Heart right ventricle (tissue), 16 donors: ENCODE measurements at places on chromosomes 12 and 14.

DNA sequence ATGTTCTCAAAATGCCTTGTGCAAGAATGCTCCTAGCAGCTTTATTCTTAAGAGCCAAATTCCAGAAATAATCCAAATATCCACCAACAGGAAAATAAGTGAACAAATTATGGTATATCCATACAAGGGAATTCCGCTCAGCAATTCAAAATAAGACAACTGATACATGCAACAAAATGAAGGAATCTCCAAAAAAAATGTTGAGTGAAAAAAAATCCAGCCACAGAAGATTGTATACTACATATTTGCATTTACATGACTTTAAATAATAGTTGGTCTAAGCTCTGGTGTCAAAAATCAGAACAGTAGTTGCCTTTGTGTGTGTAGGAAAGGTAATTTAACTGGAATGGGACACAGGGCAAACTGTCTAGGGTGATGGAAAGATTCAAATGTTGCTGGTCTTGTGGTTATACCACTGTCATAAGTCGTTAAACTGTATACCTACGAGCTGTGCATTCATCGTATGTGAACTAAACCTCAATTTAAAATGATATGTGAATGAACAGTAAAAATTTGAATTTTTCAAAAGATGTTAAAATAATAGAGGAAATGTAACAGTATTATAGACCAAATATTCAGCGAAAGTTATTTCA is 3.2 kb downstream of the CD69 start:
- no peak for DNase-seq

DNA sequence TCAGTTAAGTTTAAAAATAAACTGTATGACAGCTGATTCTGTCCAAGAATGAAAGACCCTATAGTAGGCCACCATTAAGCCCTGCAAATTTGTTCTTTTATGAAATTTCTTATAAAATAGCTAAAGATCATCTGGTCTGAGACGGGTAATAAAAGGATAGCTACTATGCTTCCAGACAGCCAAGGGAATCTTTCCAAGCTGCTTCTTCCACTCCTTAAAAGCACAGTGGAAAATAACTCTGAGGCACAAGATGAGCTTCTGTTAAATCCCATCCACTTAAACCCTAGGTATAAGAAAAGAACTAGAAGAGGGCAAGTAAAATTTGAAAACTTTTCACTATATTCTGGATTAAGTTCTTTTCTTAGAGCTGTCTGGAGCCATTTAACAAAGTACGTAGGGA is 194.3 kb downstream of the CAPZA3 start:
- no peak for DNase-seq

DNA sequence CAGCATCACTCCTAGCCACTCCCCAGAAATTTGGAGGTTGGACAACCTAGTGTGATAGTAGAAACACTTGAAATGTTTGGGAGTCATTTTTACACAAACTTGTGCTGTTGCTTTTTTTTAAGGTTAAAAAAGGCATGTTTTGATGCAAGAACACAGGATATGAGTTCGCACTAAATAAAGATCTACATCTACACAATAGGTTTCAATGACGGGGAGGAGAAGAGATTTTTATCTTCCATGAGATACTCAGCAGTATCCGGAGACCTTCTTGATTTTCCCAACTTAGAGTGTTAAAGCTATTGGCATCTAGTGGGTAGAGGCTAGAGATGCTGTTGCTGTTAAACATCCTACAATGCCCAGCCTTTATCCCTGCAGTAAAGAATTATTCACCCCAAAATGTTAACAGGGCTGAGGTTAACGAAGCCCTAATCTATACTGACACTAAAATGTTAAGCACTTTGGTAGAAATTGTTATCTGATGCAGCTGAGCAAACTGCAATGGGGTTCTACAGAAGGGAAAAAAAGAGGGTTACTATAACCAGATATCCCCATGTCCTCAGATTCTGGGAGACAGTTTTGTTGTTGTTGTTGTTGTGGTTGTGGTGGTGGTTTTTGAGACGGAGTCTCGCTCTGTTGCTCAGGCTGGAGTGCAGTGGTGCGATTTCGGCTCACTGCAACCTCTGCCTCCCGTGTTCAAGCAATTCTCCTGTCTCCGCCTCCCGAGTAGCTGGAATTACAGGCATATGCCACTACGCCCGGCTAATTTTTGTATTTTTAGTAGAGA is 14.0 kb upstream of the PCNX1 start:
- DNase-seq, result no peak

DNA sequence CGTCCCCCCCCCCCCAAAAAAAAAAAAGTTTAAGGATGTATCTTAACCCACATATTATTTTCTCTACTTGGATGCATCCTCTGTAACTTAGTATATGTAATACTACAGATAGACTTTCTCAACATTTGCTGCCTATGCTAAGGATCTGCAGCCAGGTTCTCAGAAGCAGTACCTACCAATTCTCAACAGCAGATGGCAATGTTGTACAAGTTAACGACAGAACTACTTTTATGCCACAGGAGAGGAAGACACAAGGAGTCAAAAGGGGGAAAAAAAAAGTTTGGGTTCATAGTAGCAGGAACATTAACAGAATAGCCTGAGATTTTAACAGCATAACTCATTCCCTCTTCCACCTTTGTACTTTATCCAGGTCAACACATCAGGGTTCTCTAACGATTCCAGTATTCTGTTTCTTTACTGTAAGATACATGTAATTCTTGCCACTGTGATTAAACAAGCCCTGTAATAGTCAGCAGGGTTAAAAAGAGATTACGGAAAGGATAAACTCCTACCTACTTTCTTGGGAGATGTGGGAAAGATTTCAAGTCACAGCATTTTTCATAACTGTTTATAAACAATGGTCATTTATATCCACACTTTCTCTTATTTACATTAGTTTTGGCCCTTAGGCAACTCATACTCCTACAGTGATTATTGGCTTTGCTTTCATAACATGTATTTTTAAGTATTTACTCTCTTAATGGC is 5.7 kb upstream of the NEK9 start:
- peak; percentile 73 for DNase-seq

GRCh38 chr14:24892497-24893051 is 157.4 kb downstream of the STXBP6 start:
- DNase-seq, result no peak

GRCh38 chr14:71751264-71751663 is 181.0 kb upstream of the RGS6 start:
- no peak for DNase-seq

- DNase-seq, result no peak
Observed at GRCh38 chr14:58830121-58830520, 192.4 kb downstream of the DACT1 start.

- no peak for DNase-seq
Observed at GRCh38 chr14:103057028-103057371, 349 bp downstream of the CDC42BPB start.

DNA sequence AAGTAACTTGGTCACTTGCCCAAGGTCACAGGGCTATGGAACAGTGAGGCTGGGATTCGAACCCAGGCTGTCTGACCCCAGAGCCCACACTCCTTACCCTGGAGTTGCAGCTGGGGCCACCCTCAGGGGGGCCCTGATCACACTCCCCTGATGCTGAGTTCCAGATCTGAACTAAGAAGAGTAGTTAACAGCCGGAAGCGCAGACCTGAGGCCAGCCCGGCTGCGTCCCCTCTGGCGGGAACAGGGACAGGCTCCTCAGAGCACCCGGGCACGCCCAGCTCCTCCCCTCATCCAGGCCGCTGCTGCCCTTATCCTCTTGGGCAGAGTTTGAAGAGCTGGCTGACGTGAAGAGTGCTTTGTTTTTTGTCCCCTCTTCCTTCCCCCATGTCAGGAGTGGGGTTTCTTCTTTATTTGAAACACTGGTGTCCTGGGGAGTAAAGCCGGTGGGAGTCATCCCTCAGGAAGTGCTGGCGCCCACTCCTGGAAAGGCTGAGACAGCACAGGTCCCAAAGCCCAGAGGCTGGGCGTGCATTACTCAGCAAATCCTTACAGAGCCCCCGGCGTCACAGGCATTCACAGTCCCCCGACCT is 8.7 kb downstream of the PHB2 start:
- DNase-seq, result peak; percentile 61

- no peak for DNase-seq
Observed at GRCh38 chr12:130579231-130579630, 136.9 kb downstream of the RIMBP2 start.

- no peak for DNase-seq
Observed at GRCh38 chr12:41058266-41058665, 129.9 kb upstream of the PDZRN4 start.

GRCh38 chr12:111298582-111299436 is 70.1 kb downstream of the PHETA1 start:
- peak; percentile 23 for DNase-seq

DNA sequence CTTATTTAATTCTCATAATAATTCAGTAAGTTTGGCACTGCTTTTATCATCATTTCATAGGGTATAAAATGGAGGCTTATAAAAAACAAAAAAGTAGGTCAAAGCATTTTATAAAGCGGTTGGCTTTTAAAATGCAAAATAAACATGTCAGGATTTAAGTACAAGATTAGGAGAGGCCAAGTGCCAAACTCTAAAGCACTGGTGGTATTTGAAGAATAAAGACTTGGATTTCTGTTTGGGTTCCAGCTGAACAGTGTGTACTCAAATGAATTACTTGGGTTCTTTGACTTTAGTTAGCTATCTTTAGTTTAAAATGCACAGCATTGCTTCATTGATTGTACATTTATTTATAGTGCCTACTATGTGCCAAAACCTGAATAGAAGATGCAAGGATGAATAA is 966.6 kb upstream of the SEL1L start:
- no peak for DNase-seq

DNA sequence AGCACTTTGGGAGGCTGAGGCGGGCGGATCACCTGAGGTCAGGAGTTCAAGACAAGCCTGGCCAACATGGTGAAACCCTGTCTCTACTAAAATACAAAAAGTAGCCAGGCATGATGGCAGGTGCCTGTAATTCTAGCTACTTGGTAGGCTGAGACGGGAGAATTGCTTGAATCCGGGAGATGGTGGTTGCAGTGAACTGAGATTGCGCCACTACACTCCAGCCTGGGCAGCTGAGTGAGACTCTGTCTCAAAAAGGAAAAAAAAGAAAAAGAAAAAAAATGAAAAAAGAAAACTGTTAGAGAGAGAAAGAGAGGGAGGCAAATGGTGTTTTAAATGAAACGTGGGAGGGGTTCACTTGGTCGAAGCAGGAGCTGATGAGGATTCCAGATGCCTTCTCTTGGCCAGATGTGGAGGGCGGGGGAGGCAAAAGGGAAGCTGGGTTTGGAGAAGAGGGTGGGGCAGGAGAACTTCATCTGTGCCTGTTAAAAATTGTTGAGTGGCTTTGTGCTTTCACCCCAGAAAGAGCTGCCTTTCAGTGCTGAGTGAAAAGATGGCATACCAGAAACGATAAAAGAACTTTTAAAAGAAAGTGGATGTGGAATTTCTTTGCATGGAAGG is 1.1 kb downstream of the EMP1 start:
- DNase-seq, result peak; percentile 52

GRCh38 chr12:66620688-66621087 is 58.2 kb downstream of the GRIP1 start:
- no peak for DNase-seq

DNA sequence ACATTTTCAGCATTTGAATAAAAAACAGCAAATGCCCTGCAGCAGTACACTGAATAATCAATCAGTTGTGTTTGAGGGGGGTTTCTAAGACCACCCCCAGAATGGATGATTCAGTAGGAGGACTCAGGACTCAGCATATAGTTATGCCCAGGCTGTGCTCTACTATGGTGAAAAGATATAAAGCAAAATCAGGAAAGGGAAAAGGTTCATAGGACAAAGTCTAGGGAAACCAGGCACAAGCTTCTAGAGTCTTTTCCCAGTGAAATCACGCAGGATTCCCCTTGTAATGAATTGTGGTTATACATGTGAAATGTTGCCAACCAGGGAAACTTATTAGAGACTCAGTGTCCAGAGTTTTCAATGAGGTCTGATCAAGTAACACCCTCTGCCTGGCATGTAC is 25.0 kb upstream of the SLC17A8 start:
- DNase-seq, result no peak

DNA sequence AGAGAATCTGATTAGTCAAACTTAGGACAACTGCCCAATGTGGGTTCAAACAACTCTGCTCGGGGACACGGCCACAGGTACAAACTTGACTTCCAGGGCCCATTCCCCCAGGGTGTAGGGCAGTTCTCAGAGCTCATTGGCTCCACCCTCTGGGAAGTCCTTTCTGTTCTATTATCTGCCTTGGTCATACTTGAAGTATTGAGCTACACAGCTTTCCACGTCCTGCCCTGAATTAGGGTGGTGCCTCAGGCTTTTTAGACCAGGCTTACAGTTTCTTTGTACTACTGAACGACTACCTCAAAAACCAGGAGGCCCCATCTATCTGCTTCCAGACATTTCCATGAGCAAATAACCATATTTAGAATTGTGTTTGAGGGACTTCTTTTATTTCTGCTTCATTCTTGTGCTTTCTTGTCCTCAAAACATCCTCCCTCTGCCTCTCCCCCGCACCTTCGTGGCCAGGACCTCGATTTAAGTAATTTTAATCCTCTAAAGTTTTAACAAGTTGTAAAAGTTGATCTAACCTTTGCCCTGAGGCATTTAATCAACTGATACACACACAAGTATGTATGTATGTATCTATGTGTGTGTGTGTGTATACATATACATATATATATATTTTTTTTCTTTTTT is 281.7 kb upstream of the AMIGO2 start:
- DNase-seq, result peak; percentile 42

DNA sequence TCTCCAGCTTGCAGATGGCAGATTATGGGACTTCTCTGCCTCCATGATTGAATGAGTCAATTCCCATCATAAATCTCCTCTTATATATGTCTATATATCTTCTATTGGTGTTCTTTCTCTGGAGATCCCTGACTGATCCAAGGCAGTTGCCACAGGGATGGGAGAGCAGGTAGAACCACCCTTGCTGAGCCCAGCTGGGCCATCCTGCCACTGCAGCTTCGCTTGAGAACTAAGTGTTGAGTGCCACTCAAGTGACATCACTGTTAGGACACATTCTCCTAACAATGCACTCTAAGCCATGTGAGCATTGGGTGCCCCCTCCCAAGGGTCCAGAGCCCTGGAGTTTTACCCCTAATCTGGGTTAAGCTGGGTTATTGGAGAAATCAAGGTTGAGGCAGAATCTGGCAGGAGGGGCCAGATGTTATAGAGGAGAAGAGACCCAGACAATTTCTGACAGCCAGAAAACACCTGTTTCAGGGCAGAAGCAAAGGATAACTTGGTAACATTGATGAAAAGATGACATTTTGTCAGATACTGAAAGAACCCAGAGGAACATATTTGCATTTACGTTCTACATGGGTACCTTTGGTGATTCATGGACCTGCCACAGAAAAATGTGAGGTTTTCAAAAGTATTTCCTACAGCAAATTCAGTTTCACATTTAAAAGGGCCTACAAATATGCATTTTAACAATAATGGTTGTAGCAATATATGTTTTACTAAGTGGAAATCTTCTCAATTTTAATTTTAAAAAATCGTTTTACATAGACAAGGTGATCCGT is 57.2 kb upstream of the MAX start:
- no peak for DNase-seq

- DNase-seq, result no peak
Observed at GRCh38 chr12:80443974-80444666, at the start of gene PTPRQ. PTPRQ (plus strand) TSS chr12:80444235; CDS start chr12:80444346, 111 bp downstream.

GRCh38 chr14:103209506-103209905 is 86.2 kb downstream of the TNFAIP2 start:
- DNase-seq, result no peak
